Motor neuron (in vitro differentiated cells): ENCODE measurements at places on chromosomes 2 and 18. TPM values are rescaled to one million over a fixed set of nuclear protein-coding genes. Genes with fewer than 3 reads are reported as not detected.

GRCh38 chr18:66566616-66567015, 37.3 kb downstream of the CDH19 start:
- ATAC-seq, result no peak

- peak; percentile 30 for ATAC-seq
These were observed 955 bp downstream of the TTR start for GRCh38 chr18:31592506-31593157.

DNA sequence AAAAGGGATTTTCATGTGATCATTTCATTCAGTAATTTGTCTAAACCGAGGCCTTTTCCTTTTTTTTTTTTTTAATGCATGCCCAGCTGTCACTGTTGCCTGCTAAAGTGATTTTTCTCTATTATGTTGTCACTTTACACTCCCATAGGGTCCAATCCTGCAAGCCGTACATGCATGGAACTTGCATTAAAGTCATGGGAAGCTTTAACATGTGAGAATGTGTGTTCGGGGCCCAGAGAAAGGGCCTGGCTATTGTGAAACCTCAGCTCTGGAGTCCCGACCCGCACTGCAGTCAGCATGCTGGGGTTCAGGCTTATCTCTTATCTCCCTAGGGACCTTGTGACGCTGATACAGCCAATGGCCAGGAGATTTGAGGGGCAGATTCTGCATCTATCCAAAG, 474.6 kb downstream of the SLC4A3 start:
- ATAC-seq, result no peak

DNA sequence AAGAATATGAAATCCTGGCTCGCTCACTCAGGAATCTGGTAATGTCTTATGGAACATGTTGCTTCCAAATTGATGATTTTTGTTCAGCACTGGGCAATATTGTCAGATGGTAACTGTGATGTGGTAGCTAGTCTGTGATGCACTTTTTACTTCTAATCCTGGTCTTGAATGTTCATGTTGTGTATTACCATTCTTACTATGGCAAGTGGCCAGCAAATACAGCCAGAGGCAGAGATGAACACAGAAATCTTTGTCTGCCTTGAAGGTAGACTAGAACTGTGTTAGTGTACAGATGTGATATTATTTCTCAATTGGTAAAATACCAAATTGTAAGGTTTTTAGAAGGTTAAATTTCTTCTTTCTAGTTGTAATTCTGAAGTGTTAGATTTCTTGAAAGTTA, 83.3 kb downstream of the UBE2E3 start:
- ATAC-seq, result no peak

- no peak for ATAC-seq
These were observed 1374.9 kb upstream of the CELF4 start for GRCh38 chr18:38940475-38940862.

MOCOS gene
- total RNA-seq, result 8.3 and 9.6 TPM in 2 replicates

ABCB11 gene
- 0.47 and 0.58 TPM in 2 replicates for total RNA-seq
